Aorta (tissue), 5 donors: ENCODE measurements at places on chromosomes 3 and 15. TPM values are rescaled to one million over a fixed set of nuclear protein-coding genes. Genes with fewer than 3 reads are reported as not detected.

- no peaks in the 10 kb centered on the region for H3K36me3 ChIP-seq
- H3K4me3 ChIP-seq: no peak overlapping the region
- no peak overlapping the region for H3K27ac ChIP-seq
- no peaks in the 10 kb centered on the region for H3K4me1 ChIP-seq
Observed at GRCh38 chr3:98445949-98446406, 17.0 kb upstream of the OR5K1 start.

- no peak for DNase-seq
- H3K27me3 ChIP-seq: no peaks in the 10 kb centered on the region
Observed at GRCh38 chr3:14853271-14853951, 34.6 kb downstream of the FGD5 start.

GRCh38 chr3:32865383-32865782 lies 47.6 kb downstream of the TRIM71 start:
- no peaks in the 10 kb centered on the region for H3K4me1 ChIP-seq
- H3K36me3 ChIP-seq: no peaks in the 10 kb centered on the region
- DNase-seq: no peak
- H3K27ac ChIP-seq: no peak overlapping the region
- no peak overlapping the region for H3K4me3 ChIP-seq

The UPK1B gene
- total RNA-seq: not detected

The ISLR gene
- total RNA-seq: 102 TPM
